Activated CD4-positive, CD25-positive, alpha-beta regulatory T cell treated with anti-CD3 and anti-CD28 coated beads, Interleukin-2, amount 50 U/mL, for 72 hours (primary cell): ENCODE measurements at places on chromosomes 7 and 10.

GRCh38 chr7:17069146-17069545 is 187.4 kb upstream of the AGR3 start:
- no peak for DNase-seq

DNA sequence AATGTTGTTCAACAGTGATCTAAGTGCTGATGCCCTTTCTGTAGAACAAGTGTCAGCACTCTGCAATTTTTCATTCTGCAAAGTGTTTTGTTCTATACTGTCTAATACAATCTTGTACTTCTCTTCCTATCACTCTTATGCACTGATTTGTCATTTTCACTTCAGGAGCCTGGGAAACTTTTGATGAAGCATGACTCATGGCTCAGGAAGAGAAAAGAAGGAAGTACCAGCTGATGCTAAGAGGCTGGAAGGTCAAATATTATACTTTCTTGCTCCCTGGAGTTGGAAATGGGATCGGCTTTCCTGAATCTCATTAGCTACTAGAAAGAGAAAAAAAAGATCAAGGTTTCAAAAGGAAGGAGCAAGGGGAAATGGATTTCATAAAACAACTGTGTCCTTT is 45.8 kb downstream of the DGKI start:
- DNase-seq = no peak

GRCh38 chr7:36181668-36182067 is 28.6 kb downstream of the EEPD1 start:
- DNase-seq = no peak

GRCh38 chr10:114515298-114515914 is 111.1 kb upstream of the AFAP1L2 start:
- no peak for DNase-seq

GRCh38 chr10:102154466-102155116 is 2.4 kb downstream of the NOLC1 start:
- DNase-seq = no peak

GRCh38 chr10:13991353-13991752 is 339.4 kb downstream of the FRMD4A start:
- DNase-seq = no peak

DNA sequence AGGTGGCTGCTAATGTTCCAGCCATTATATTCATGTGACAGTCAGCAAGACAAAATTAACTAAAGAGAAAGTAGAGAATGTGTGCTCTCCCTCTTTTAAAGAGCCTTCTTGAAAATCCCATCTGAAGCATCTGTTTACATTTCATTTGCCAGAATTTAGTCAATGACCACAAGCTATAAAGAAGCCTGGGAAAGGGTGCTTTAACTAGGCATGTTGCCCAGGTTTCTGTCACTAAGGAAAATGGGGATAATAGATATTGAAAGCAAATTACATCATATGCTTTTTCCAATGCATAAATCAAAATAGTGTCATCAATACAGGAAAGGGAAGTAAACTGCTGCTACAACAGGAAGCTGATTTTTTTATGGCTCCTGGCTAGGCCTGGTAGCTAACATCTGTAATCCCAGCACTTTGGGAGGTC is 67.7 kb downstream of the ELAPOR2 start:
- DNase-seq = no peak
